ENCODE measurements at places on chromosomes 3 and 15.

GRCh38 chr3:81650187-81650586, 111.3 kb downstream of the GBE1 start:
- DNase-seq: no peak

- DNase-seq: no peak
Measured at GRCh38 chr3:159775372-159775961, 213.2 kb upstream of the IL12A start.

GRCh38 chr3:127646501-127647046, 17.6 kb downstream of the PODXL2 start:
- no peak for DNase-seq

DNA sequence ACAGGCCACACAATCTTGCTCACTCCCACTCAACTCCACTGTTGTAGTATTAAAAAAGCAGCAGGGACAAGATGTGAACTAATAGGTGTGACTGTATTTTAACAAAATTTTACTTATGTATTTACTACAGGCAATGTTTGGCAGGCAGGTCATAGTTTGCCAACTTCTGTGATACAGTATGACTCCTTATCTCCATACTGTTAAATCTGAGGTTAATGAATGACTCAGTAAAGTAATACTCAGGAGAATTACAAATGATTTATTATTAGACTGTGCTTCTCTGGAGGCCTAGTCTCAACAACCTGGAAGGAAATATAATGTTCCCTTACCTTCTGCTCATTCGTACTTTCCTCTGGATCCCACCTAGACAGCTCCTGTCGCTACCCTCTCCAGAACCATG, 258.6 kb upstream of the KCNMB2 start:
- DNase-seq: no peak

GRCh38 chr3:52385157-52385556, 59.7 kb downstream of the SEMA3G start:
- peak; percentile 25 for DNase-seq

GRCh38 chr3:7693976-7694375, 807.6 kb upstream of the LMCD1 start:
- no peak for DNase-seq

GRCh38 chr15:57323806-57324589, 52.3 kb upstream of the CGNL1 start:
- peak; percentile 23 for DNase-seq

- DNase-seq: no peak
Measured at GRCh38 chr3:36579746-36580145, 184.6 kb downstream of the DCLK3 start.

GRCh38 chr3:197283045-197283444, 15.4 kb downstream of the DLG1 start:
- DNase-seq: no peak

- DNase-seq: no peak
Measured at GRCh38 chr3:102179326-102180177, 255.3 kb upstream of the ZPLD1 start.

DNA sequence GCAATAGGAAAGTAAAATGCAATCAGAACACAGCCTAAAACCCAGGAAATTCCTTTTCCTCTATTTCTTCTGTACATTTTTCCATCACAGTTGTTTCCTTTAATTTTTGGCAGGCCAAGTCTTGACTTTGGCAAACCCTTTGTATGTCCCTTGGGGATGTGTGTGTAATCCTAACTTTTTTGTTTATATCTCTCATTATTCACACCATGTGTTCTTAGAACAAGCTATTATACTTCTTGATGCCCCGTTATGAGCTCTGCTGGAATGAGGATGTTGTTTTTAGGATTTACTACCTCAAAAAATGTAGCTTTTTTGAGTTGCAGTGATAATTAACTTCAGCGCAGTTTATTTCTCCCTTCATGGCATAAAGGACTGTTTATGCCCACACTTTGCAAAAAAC, 123.4 kb downstream of the ABI3BP start:
- no peak for DNase-seq

DNA sequence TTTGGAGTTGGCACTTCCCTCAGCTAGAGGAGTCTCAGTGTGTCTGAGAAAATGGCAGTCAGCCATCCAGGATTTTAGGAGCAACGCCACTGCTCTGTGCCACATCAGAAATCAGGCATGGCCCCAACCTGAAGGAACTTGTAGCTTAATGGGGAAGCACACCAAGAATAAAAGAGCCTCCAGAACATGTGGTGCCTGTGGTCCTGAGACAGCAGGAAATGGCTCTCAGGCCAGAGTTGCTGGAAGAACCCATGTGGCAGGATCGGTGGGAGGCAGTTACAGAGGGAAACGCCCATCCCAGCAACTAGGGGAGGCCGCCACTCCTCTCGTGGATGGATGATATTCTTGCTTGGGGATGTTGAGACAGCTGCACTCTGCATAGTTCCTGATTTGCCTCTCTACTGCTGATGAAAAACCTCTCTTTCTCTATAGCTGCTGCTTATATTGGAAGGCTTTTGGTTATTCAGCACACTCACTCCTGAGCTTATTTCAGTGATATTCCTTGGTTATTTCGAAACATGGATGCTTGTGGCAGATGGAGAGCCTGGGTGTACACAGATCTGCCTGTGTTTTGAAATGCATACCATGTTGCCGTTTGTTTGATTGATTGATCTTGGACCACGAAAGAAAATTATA, 52.4 kb downstream of the KLHL25 start:
- no peak for DNase-seq

DNA sequence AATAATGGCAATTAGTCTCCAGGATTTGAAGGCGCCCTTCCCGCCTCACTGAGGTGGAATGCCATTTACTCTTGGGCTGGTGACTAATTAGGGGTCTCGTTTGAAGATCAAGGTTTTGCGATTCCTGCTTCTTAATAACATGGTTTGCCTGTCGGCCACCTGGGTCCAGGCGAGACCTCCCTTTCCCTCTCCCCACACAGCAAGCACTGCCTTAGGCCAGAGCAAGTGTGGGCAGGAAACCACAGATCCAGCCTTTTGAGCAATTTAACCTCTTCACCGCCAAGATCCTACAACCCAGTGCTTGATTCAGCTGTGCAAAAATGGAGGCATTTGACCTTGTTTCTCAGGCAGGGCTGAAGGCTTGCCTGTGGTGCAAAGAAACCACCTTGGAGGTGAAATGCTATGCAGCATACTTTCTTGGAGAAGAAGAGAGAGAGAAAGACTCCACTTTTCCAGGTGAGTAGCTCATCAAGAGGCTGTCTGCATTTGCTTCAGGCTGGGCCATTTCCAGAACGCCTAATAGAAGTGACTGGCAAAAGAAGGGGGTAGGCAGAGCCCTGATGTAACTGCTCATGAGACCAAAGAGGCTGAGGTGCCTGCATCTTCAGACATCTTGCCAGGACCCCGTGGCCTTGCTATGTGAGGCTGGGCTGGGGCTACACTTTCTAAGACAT, 34.1 kb upstream of the WNT5A start:
- DNase-seq: no peak

GRCh38 chr15:64070965-64071851, 22.4 kb downstream of the CIAO2A start:
- DNase-seq: no peak

DNA sequence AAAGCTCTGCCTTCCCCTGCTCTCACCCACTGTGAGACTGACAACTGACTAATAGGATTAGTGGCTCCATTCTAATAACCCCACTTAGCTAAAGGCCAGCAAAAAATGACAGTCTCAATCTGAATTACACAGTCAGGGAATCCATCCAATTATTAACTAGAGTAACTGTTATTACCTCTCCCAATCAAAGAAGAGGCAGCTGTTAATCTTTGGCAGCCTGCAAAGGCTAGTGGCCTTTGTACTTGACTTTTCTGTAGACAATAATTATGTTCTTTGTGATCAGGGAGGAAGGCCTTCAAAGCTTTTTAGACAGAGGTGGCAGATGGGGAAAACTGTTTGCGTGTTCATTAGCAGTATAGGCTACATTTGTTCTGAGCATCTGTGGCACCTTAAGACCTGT, 177.7 kb downstream of the ISL2 start:
- no peak for DNase-seq

DNA sequence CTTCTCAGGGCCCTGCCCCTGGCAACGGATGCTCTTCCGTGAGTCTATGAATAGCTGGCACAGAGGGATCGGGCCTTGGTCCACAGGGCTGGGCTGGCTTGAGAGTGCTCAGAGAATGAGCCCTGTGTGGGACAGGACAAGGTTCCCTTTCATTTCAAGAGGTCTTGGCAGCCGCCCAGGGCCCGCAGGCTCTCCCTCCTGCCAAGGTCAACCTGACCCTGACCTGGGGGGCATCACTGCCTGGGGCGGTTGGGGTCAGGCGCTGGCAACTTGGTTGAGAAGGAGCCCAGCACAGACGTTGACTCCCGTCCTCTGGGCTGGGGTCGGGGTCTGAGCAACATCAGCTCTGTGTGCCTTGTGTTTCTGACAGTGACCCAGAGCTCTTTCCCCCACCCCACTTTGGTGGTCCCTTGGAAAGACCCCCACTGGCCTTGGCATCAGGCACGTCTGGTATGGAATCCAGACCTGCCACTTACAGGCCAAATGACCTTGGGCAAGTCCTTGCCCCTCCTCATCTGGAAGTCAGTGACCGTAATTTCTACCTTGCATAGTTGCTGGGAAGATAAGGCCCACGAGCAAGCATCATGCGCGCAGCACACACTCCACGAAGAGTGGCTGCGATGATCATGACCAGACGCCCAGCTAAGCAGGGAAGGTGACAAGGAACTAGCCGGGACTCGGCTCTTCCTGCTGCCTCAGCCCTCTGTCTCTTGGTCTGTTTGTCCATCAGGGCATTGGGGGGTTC, 36.4 kb downstream of the EPHB3 start:
- no peak for DNase-seq
